ENCODE measurements at places on chromosomes 1 and 21. TPM values are rescaled to one million over a fixed set of nuclear protein-coding genes. Genes with fewer than 3 reads are reported as not detected.
A peak's percentile ranks its signal among the peaks of the same experiment; 100 is the strongest.

GRCh38 chr1:156461781-156462647 is 38.6 kb downstream of the MEF2D start:
- no peak for DNase-seq

DNA sequence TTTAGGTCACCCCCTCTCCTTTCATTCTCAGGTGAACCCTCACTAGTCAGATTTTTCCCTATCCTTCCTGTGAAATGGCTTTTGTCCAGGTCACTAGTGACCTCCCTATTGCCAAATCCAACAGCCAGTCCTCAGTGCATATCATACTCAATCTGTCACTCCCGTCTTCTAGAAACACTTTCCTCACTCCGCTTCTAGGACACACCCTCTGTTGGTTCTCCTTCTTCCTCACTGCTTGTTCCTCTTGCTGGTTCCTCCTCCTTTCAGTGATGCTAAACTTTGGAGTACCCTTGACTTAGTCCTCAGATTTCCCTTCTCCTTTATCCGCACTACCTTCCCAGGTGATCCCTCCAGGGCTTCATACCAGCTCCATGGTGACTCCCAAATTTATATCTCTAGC is 94.3 kb downstream of the RNF220 start:
- DNase-seq, result no peak

FBLIM1 gene
- 40.6 TPM for total RNA-seq

CD247 gene
- 0.57 TPM for total RNA-seq

GRCh38 chr1:184215274-184215925 is 163.9 kb downstream of the TSEN15 start:
- DNase-seq, result no peak

DNA sequence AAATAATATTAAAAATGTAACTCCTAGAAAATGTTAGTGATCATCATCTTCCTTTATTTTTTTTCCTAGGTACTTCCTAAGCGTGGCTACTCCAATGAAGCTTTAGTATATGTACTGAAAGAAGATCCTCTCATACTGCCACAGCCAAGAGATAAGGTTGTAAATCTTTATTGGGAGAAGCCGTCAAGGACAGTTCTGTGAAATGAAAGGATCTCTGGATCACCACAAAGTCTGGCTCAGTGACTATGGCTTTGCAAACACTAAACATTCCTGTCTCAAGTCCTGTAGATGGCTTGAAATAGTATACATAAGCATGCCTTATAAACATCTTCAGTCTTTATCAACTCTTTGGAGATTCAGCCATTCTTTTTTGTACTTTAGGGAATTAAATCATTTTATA is 61.2 kb upstream of the DPH5 start:
- no peak for DNase-seq

GRCh38 chr1:65341381-65341780 is 32.0 kb downstream of the DNAJC6 start:
- no peak for DNase-seq

GRCh38 chr1:10459184-10459583 is 9.4 kb downstream of the CORT start:
- DNase-seq, result no peak

IVL gene
- not detected for total RNA-seq

GPR37L1 gene
- total RNA-seq, result not detected

GRCh38 chr21:33869873-33870272 is 45.7 kb downstream of the ATP5PO start:
- no peak for DNase-seq

DNA sequence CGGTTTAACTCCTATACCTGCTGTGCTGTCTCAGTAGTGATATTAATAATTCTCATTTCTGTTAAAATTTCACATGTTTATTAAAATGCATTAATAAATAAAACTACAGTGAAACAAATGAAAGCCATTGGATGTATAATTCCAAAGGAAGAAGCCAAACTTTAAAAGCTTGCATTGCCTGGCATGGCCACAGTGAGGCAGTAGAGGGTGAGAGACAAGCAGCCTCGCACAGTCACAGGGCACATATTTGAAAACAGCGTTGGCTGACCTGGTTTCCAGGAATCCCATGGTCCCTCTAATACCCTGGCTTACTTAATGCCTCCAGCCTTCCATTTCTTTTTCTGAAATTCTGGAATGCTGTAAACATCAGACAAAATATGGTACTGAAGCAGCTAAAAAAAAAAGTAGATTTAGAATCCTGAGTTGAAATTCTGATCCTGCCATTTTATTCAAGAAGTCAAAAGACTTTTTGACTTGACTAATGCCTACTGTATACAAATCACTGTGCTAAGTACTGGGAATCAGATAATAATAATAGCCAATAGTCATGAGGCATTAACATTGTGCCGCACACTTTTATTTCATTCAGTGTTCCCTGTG is 6.7 kb upstream of the RNASEL start:
- no peak for DNase-seq

TGFBR3 gene
- total RNA-seq, result 12.6 TPM

HPCAL4 gene
- 0.05 TPM for total RNA-seq

COX20 gene
- total RNA-seq, result 83.7 TPM

- no peak for DNase-seq
These were observed 561.0 kb downstream of the LTN1 start for GRCh38 chr21:28431527-28432200.

ST6GALNAC5 gene
- 1.9 TPM for total RNA-seq

DNA sequence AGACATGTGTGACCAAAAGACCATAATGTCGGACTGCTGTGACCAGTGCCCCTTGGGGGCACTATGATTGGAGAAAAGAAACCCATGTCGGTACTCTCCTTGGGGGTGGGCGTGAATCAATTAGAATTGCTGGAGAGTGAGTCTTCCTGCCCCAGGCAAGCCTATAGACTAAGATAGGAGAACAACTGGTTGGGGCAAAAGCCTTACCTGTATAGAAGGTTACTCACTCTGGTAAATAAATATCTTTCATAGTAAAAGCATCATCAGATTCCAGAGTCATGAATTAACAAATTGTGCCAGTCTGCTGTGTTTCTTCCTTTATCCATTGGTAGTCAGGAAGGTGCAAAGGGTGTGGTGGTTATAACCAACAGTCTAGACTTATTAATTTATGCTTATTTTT is 2.9 kb upstream of the PTGFRN start:
- DNase-seq, result peak; percentile 20

SPRR3 gene
- not detected for total RNA-seq

DNA sequence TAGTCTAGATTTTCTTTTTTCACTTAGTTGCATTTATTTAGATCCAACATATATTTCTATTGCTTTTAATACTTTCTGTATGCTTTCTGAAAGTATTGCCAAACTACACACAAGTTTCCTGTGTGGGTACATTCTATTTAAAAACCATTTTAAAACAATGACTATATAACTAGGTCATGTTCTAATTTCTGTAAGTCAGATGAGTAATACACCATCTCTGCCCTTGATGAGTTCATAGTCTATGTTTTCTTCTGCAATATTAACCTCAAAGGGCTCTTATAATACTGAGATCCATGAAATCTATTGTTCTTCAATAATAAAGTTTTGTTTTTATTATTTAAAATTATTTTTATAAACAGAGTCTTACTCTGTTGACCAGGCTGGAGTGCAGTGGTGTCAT is 68.3 kb downstream of the RNASEL start:
- DNase-seq, result no peak

OLIG2 gene
- total RNA-seq, result not detected

DNA sequence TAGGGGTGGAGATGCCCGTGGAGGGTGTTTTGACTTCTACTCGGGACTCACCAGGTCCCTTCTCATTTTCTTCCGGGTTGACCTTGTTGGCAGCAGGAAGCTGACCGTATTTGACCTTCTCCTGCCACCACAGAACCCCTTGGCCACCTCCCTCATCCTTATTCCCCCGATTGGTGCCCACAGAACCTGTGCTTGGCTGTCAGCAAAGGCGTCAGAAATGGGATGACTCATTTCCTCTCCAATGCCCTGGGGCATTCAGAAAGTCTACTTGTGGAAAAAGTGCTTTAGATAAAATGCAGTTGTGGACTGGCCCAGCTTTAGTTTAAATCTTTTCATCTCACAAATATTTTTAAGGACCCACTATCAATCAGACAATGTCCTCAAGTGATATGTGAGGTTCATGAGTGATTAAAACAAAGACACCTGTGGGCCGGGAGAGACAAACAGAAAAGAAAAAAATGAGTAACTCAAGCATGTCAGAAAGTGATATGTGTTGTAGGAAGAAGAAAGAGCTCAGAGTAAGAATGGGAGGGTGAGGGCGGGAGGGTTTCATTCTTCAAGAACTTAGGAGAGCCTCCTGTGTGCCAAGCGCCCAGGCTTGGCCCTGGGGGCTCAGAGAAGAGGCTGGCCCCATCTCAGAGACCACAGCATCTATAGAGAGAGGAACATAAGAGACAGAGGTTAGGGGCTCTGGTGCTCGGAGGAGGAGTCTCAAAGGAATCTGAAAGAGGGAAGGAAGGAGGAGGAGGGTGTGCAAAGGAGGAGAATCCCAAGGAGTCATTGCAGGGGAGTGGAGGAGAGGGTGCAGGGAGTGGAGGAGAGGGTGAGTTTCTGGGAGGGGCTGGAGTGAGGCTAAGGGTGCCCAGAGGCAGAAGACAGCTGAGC is 221.6 kb upstream of the VAMP3 start:
- DNase-seq, result peak; percentile 29

HSD3B1 gene
- not detected for total RNA-seq

- DNase-seq, result peak; percentile 27
These were observed 189.2 kb upstream of the VAMP3 start for GRCh38 chr1:7581754-7582459.

GRCh38 chr1:167748906-167749305 is 27.1 kb downstream of the MPZL1 start:
- DNase-seq, result no peak

- no peak for DNase-seq
These were observed 338 bp downstream of the ACAP3 start for GRCh38 chr1:1307261-1307922.

GRCh38 chr1:25748531-25749205 is 51.3 kb upstream of the SELENON start:
- no peak for DNase-seq

DNA sequence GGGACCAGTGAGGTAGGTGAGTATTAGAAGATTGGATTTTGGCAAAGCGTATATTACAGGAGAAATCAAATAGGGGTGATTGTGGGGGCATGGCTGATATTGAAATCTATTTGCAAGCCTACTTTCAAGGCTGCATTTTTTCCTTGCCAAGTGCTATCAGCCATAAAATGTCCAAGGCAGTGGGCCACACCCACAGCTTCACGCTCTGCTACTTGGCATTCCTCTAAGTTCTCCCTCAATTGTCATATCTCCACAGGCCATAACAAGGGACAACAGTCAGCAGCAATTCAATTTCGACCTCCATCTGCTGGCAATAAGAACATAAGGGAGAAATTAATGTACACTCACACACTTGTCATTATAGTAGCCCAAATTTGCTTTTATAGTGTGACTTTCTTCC is 667.1 kb upstream of the PKN2 start:
- no peak for DNase-seq

KLHDC7A gene
- not detected for total RNA-seq

DCDC2B gene
- not detected for total RNA-seq

DNA sequence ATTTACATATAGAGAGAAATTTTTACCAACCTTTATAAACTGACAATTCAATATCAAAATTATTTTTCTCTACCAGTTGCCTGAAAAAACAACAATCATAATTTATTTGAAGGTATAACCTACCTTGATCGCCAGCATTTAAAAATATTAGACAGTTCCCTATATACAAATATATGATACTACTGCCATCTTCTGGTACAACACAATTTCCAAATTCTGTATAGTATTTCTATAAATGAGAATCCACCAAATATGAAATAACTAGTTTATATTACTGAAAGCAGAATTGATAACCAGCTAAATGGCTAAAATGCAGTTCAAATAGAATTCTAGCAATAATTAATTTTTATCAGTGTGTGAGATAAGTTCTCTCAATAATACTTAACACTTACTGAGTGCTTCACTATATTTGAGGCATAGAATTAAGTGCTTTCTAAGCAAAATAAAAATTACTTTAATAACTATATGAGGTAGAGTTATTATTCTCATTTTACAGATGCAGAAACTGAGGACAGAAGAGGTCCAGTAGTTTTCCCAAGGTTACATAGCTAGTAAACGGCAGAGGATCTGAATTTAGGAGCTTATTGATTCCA is 75.6 kb downstream of the PIGK start:
- no peak for DNase-seq

- no peak for DNase-seq
These were observed 86.7 kb downstream of the LRRC53 start for GRCh38 chr1:74425676-74426075.

DNA sequence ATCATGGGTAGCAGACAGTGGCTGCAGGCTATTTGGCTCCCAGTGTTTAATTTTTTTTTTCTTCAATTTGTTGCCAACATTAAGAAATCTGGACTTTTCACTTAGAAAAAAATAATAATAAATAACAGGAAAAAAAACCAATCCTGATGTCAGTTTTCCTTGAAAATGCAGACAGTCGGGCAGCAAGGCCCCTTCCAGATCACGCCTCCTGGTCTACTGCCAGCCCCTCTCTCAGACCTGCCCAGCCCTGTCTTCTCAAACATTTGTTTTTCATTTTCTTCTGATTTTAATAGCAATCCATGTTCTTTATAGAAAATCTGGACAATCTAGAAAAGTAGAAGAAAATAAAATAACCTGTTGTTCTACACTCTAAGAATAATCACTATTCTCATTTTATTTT is 15.5 kb downstream of the IFNGR2 start:
- DNase-seq, result no peak

GRCh38 chr21:40902299-40902698 is 55.3 kb upstream of the DSCAM start:
- DNase-seq, result no peak

AMY2A gene
- total RNA-seq, result not detected

DNA sequence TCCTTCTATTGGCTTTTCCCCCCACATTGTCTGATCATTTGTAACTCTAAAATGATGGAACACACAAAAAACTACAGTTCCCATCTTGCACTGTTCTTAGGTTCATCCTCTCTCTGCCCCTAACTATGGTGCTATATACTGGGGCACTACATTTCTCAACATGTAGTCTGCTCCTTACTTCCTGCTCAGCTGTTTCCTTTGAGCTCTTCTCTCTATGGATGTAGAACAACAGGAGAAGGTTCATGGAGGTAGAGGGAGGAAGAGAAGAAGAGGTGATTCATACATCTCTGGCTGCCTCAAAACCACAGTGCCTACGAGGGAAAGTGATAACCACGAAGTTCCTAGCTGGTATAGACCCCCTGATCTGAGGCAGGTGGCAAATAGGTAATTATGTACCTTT is 7.0 kb upstream of the C1orf146 start:
- DNase-seq, result no peak

- DNase-seq, result no peak
These were observed 28.5 kb upstream of the SPSB1 start for GRCh38 chr1:9263984-9264872.

DNA sequence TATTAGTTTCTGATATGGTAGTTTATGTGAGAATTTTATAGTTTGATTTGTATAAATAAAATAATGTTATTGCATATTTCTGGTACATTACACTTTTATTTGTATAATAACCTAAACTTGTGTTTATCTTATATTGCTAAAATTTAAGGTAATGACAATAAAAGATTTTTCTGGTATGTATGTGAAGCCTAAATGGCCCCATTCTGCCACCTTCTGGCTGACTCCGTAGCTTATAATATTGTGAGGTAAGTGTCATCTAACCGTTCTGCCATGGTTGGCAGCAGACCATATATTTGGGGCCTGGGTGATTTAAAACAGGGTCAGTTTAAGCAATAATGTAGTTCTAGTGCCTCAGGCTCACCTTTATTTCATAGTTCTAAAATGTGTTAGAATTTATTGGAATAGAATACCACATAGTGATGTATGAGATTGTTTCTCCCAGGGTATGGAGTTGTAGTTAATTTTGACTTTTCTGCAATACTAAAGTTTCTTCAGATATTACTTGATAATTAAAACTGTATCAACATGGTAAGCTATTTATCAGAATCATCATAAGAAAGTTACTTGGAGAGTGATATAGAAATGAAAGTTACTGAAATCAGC is 21.2 kb upstream of the PRKACB start:
- no peak for DNase-seq

NPHS2 gene
- total RNA-seq, result not detected

USP33 gene
- 26.3 TPM for total RNA-seq
